T-helper 22 cell (primary cell): ENCODE measurements at places on chromosomes 4 and X.

DNA sequence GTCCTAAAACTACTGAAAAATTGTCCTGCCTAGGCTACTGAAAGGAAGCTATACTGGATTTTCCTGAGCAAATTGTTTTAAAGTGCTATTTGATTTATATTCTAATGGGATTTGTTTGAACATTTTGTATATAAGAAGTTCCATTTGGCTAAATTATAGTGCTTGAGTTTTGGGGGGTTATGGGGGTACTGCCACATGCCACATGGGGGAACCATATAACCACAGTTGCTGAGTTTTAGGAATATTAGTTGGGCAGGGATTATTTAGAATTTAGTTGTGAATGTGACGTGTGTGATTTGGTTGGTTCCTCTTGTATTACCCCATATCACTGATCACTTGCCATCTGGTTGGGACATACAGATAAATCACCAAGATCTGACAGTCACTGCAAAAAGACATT, 224.5 kb upstream of the TAPT1 start:
- DNase-seq = no peak

GRCh38 chrX:12966151-12966550, 8.8 kb upstream of the TMSB4X start:
- DNase-seq = no peak

DNA sequence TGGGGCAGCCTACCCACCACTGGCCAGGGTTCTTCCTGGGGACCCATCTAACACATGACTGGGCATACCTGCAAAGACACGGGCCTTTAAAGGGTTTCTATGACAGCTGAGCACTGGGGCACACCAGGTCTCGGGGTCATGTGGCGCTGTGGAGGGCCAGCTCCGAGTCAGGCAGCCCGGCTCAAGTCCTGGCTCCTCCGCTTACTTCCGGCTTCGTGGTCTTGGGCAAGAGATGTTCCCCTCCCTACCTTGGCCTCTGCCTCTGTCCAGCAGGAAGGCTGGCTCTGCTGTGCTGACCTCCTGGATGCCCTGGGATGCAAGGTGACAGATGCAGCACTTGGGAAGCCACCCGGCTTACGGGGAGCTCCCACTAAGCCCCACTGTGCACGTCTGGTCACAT, 37.6 kb downstream of the HTRA3 start:
- no peak for DNase-seq

GRCh38 chr4:40118861-40119260, 62.2 kb downstream of the N4BP2 start:
- no peak for DNase-seq

DNA sequence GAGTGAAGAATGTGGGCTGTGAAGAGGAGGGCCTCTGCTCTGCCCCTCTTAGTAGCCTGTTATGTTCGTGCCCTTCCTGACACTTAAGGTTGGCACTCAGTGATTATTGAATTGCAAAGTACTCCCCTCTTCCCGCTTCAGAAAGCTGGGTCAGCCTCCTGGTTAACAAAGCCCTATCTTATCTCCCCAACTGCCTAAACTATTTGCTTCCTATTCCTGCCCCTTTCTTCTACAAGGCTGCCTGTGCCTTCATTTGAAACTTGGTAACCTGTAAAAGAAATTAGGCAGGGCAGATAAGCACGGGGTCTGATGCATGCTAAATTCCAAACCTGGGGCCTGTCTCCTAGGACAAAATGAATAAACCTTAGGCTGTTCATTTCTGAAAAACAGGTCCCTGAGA, 23.1 kb upstream of the TMEM150C start:
- DNase-seq = no peak

- DNase-seq = no peak
Observed at GRCh38 chr4:62028745-62029144, 828.6 kb downstream of the ADGRL3 start.

DNA sequence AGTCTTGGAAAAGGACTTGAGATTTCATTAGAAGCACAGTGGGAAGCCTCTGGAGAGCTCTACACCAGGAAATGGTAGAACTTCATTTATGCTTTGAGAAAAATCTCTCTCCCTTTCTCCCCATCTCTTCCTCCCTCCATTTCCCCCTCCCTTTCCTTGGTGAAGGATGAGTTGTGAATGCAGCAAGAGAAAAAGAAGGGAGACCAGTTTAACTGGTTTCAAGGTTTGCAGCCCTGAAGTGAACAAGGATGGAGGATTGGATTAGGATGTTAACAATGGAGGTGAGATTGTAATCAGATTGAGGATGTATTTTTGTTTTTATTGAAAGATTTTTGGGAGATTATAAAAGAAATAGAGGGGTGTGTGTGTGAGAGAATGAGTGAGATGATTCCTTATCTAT, 99.5 kb downstream of the ANK2 start:
- DNase-seq = no peak

- DNase-seq = no peak
Observed at GRCh38 chrX:153626863-153627674, 19.9 kb upstream of the DUSP9 start.

GRCh38 chrX:151030845-151031244, 47.7 kb downstream of the HMGB3 start:
- DNase-seq = no peak

GRCh38 chr4:40811956-40812355, 62.2 kb downstream of the NSUN7 start:
- DNase-seq = no peak

DNA sequence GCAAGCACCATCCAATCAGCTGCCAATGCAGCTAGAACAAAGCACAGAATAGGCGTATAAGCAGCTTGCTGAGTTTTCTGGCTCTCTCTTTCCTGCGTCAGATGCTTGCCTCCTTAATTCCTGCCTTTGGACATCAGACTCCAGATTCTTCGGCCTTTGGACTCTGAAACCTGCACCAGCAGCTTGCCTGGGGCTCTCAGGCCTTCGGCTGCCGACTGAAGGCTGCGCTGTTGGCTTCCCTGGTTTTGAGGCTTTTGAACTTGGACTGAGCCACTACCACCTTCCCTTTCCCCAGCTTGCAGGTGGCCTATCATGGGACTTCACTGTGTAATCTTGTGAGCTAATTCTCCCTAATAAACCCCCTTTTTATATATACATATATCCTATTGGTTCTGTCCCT, 6.1 kb downstream of the TMEM192 start:
- DNase-seq = no peak

- no peak for DNase-seq
Observed at GRCh38 chr4:87109945-87110344, 110.5 kb downstream of the KLHL8 start.

DNA sequence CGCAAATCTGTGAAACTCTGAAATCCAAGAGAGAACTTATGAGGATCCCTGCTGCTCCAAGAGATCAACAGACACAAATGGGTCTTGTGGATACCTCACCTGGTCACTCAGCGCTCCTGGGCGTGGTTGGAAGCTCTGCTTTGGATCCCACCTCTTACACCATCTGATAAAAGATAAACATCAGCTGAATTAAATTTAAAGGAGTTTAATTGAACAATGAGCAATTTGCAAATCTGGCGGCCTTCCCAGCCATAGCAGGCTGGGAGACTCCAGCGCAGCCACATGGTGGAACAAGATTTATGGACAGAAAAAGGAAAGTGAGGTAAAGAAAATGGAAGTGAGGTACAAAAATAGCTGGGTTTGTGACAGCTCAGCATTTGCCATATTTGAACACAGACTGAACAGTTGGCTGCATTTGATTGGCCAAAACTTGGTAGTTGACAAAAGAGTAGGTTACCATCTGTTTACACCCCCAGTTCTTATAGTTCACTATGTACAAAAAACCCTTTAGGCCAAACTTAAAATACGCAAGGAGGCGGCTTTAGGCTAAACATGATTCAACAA, 437.3 kb upstream of the NDST3 start:
- DNase-seq = no peak

GRCh38 chr4:51958199-51958968, 61.8 kb downstream of the LRRC66 start:
- DNase-seq = no peak

DNA sequence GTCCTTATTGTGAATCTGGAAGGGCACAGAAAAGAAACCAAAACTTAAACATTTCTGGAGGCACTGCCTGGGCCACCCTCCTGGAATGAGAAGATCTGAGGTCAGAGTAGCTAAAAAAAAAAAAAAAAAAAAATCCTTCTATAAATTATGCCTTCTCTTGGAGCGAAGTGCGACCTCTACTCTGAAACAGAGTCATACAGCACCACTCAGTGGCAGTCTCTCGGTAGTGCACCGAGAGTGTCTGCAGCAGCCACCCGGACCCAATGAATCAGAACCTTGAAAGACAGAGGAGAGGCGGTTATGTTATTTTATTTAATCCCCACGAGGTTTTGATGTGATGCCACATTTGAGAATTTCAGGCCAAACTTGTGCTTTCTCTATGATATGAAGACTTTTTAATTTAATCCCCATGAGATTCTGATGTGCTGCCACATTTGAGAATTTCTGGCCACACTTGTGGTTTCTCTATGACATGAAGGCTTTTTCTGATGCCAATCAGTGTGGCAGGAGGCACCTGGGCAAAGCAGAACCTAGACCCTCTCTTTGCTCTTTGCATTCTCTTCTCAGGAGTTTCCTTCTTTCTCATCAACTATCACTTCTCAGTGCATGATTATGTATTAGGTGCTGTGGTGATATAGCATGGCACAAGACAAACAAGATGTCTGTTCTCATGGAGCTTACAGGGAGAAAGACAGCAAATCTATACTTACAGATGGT, 5.6 kb upstream of the CT47C1 start:
- no peak for DNase-seq

DNA sequence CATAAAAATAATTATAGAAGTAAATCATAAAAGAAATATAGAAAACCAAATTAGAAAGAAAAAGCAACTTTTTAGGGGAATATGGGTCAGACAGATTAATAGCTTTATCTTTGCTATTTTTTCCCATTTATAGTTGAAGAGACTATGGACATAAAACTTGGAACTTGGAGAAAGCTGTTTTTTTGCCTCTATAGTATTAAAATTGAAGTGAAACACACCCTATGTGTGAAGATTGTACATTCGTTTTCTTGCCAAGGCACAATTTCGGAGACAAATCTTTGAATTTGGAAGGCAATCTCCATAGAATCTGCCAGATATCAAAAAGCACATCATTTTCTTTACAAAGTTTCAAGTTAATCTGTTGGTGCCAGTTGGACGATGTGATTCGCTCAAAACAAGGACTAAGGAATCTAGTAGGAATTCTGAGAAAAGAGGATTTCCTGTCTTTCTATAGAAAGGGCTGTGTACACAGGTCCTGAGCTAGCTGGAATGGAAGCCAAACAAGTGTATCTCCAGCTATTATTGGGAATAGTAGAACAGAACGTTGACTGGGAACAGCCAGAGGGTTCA, 156.3 kb downstream of the SLC7A11 start:
- no peak for DNase-seq

- peak; percentile 9 for DNase-seq
Observed at GRCh38 chr4:47926667-47927258, 12.4 kb upstream of the NFXL1 start.

GRCh38 chrX:31039327-31039711, 32.5 kb downstream of the FTHL17 start:
- no peak for DNase-seq

GRCh38 chr4:109067508-109068235, 234.8 kb downstream of the COL25A1 start:
- DNase-seq = no peak

- no peak for DNase-seq
Observed at GRCh38 chr4:144090744-144091143, 49.8 kb downstream of the GYPA start.

DNA sequence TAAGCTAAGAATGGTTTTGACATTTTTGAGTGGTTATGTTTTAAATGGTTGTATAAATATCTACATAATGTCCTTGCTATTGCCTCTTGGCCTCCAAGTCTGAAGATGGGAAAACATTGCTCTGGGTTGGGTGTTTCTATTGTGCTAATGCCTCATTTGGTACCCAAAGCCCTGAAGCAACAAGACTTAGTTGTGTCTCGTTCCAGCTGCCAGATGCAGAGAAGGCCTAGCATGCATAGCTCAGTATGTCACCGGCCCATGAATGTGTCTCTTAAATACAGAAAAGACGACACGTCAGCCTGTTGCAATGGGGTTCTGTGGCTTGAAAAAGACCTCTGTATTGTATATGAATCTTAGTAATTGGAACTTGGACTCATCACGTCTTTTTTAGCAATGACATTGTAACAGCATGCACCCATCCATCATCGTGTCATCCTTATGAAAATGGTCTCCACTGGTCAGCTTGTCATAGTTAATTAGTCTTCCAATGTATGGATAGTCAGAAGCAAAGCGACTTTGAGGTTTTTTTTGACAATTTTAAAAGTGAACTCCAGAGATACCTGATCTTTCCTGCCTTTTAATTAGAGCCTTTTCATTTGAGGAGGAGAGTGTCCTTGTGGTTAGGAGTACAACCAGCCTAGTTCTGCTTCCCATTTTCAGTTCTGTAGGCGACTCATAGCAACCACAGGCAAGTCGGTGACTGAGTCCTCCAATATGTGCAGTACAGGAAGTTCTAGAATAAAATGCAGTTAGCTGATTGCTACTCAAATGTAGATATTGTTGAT, 126.4 kb upstream of the GATB start:
- no peak for DNase-seq

- DNase-seq = no peak
Observed at GRCh38 chrX:135112096-135112729, 8.1 kb downstream of the ETDB start.

GRCh38 chr4:174742561-174742960, 86.5 kb downstream of the GLRA3 start:
- no peak for DNase-seq

DNA sequence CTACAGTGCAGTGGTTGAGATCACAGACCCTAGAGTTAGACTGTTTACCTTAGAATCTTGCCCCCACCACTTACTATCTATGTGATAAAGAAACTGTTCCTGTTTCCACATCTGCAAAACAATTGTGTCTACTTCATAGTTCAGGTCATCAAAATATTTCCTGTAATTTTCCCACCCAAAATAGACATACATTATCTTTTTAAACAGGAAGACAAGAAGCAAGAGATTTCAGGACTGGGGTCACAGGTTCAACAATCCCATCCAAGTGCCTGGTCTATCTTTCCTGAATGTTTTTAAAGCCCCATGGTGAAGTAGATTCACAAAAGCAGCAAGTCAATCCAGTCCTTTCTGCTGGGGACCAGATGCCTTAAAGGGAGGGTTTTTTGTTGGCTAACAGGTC, 41.8 kb upstream of the CT47C1 start:
- no peak for DNase-seq

DNA sequence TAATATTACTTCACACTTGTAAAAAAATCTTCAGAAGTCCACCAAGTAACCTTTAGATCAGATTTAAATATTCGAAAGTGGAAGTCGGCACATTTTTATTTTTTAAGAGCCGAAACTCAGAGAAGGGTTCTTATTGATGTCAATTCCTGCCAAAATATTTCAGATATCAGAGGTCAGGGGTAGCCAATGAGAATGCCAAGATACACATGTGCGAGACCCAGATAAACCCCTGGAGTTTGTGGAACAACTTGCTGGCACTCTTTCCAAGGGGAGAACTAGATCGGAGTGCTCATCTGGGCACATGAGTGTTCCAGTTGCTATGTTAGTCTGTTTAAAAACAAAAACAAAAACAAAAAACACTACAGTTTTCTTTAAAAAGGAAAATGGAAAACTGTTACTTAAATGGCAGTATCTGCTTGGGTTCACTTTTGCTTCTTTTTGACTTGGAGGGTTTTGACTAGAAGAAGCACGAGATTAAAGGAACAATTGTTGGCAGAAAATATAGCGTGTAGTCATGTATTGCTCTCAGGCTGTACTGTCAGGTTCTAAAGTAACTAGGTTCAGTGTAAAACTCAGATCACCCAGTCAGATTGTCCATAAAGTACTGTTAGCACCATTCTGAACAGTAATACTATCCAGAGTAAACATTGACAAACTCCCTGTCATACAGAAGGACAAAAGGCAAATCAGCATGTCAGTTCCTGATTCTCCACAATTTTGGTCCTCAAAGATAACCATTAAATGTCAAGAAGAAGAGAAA, 188.0 kb upstream of the PACRGL start:
- DNase-seq = no peak
